ENCODE measurements at places on chromosomes 6 and 20.

DNA sequence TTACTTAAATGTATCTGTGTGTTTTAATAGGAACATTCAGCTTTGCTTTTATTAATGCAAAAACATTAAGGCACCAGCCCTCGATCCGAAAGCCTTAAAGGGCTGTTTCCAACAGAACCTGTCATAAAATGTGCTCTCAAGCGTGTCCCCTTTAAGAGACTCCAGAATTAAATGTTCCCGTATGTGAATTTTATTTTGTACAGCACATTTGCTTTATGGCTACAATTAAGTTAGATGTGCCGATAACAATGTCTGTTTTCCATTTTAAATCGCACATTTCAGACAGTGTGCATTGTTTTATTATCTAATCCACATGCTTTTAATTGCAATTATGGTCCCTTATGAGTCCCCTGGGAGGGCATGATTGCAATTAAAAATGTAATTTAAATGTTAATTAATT, 198.9 kb downstream of the TSHZ2 start:
- no peak for DNase-seq

GRCh38 chr6:156160007-156160794, 617.0 kb upstream of the ARID1B start:
- DNase-seq = no peak

DNA sequence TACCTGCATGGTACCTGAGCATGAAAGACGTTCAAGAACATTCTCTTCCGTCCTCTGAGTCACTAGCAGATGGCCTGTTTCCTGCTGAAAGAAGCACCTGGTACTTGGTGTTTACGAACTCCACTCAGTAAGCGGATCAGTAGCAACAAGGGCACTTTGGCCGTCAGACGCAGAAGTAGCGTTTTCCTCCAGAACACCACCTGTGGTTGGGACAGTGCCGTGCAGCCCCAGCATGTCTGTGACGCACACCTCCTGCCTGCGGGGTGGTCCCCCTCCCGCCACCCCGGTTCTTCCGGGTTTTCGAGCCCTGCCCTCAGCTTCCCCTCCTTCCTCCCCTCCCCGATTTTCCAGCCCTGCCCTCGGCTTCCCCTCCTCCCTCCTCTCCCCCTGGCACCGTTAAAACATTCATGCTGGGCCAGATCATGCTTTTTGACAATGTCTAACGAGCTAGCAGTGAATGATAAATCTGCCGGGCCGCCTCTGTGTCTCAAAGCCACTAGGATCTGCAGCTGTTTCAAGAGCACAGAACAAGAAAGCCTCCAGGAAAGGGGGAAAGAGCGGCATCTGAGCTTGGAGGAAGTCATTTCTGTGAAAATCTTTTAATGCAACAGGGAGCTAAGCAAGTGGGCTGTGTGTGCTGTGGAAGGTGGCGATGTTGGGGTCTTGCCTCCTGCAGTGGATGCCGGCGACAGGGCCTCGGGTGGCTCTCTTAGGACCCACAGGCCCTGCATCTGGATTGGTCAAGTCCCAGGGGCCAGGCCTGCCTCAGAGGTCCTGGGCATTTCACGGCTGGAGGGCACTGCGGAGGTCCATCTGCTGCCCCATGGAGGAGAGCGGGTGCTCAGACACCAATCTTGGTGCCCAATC, 207.9 kb downstream of the ERMARD start:
- DNase-seq = no peak

GRCh38 chr6:109693111-109693510, 2.0 kb downstream of the FIG4 start:
- DNase-seq = no peak

- DNase-seq = no peak
Observed at GRCh38 chr6:111734068-111735061, 128.7 kb upstream of the TRAF3IP2 start.

DNA sequence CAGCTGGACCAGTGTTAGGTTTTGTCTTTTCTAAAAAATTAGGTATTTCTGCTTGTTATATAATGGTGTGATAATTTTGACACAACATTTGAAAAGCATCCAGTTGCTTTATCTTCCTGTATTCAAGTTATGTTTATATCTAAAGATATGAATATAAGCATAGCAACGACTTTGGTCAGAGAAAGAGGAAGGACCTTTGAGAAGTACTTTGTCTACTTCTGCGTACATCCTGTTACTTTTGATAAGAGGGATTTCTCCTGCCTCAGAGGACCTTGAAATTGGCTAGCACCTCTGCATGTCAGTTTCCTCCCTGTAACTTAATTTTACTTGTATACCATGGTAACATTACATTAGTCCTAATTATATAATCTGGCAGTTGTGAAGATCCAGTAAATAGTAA, 24.8 kb downstream of the PHF20 start:
- no peak for DNase-seq

DNA sequence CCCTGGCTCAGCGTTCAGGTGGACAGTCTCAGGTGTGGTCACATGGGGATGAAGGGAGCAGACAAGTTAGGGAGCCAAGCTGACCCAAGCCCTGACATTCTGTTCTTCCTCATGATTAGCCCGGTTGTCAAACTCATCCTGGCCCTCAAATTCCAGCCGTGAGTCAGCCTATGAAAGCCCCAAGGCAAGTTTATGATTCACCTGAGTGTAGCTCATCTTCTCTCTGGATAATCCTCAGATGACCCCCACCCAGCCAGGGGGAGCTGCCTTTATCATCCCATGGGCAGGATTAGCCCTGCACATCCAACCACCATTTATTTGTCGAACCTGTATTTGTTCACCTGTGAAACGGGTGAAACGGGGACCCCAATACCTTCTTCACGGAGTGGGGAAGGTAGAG, 161.9 kb downstream of the DHX35 start:
- DNase-seq = no peak

DNA sequence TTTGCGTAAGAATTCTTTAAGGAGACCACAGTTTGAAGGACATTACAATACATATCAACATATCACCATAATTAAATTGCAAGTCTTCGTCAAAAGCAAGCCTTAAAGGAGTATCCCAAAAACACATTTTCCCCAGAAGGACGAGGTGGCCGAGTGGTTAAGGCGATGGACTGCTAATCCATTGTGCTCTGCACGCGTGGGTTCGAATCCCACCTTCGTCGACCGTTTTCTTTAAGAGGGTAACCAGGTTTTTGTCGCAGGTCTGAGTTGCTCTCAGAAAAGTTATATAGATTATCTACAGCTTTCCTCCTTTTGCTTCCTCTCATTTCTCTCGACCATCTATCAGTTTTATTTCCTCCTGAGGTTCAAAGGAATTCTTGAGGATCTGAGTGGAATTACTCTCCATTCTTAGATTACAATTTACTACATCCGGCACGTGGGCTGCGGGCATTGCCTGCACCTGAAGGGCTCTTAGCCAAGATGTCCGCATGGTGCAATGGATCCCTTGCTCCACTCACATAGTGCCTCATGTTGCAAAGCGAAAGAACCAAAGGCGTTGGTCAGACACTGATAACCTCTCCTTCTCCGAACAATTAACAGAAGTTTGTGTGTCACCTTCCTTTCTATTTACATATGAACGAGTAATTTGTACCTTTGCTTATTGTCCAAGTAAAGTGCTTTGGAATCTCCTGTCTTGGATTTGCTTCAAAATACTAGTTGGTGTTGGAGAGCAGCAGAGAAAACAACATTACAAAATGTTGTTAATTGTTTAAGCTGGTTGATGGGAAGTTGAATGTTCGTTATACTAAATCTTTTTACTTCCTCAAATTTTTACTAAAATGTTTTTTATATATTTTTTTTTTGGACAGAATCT, 14.0 kb downstream of the POM121L2 start:
- no peak for DNase-seq

GRCh38 chr6:125981571-125982185, 4.7 kb upstream of the TRMT11 start:
- DNase-seq = no peak

All from kidney capillary endothelial cell (primary cell).